ENCODE measurements at places on chromosomes 2 and 18.
A peak's percentile ranks its signal among the peaks of the same experiment; 100 is the strongest.

GRCh38 chr2:69600425-69600824 lies 43.1 kb downstream of the AAK1 start:
- DNase-seq: no peak

- DNase-seq: no peak
These were observed 177.6 kb downstream of the NRXN1 start for GRCh38 chr2:50854381-50854780.

- DNase-seq: no peak
These were observed 39.9 kb downstream of the PRKCE start for GRCh38 chr2:45691171-45691999.

DNA sequence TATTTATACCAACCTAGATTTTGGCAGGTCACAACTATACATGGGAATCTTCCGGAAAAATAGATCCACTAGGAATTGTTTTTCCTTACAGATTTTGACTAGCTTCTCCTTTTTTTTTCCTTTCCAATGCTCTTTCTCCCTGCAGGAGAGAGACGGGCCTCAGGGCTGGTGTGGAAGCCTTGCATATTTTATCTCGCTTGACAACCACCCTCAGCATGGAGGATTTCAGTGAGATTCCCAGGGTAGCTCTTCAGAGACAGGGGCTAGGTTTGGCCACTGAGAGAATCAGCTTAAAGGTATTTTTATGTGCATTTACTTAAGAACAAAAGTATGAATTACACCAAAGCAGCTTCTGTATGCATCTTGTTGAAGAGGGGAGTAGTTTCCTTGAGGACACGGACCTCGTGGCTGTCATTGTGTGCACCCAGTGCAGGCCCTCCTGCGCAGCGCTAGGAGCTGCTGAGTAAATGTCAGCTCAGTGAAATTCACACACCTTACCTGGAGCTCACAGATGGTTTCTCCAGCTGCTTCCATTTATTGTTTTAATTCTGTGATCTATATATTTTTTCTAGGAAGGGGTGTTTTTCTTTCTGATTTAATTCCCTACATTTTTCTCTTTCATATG lies 54.4 kb downstream of the TRAPPC12 start:
- no peak for DNase-seq

DNA sequence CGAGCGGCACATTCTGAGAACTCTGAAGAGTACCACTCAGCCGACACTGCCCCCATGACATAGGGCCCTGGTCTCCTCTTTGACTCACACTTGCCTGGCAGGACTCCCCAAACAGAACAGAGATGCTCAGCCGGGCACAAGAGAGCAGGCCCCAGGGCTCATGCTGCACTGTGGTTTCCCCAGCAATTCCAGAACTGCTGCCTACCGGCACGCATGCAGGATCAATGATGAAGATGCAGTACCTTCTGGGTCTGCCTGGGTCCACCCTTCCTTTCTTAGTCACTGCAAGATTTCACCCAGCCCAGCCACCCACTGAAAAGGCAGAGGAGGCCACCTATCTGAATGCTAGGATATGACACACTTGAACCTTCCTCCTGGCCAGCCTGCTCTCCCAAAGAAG lies 49.4 kb downstream of the BCL11A start:
- no peak for DNase-seq

- DNase-seq: no peak
These were observed 225.3 kb upstream of the PXDN start for GRCh38 chr2:1969701-1970015.

GRCh38 chr18:22515250-22515649 lies 97.5 kb upstream of the CTAGE1 start:
- DNase-seq: no peak

DNA sequence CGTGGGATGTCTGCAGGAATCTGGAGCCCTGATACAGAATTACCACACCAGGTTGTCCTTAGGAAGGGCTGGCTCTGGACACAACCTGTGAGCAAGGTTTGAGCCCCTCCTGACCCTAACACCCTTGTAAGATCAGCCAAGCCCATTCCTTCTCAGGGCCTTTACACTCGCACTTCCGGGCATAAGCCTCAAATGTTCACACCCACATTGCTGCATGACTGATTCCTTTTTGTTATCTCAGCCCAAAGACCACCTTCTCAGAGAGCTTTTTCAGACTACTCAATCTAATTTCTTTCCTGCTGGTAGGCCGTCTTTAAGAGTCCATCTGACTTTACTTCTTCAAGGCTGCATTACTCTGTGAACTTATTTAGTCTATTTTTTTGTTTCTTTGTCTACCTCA lies 464.0 kb upstream of the SPRED2 start:
- no peak for DNase-seq

DNA sequence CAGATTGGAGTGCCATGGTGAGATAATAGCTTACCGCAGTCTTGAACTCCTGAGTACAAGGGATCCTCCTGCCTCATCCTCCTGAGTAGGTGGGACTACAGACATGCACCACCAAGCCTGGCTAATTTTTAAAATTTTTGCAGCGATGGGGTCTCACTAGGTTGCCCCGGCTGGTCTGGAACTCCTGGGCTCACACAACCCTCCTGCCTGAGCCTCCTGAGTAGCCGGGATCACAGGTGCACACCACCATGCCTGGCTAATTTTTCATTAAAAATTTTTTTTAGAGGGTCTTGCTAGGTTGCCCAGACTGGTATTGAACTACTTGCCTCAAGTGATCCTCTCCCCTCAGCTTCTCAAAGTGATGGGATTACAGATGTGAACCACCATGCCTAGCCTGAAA lies 27.8 kb downstream of the RAB31 start:
- DNase-seq: no peak

- DNase-seq: peak; percentile 68
These were observed 1.9 kb upstream of the CFAP53 start for GRCh38 chr18:50268022-50268747.

GRCh38 chr2:88042476-88042875 lies 13.1 kb downstream of the KRCC1 start:
- no peak for DNase-seq

DNA sequence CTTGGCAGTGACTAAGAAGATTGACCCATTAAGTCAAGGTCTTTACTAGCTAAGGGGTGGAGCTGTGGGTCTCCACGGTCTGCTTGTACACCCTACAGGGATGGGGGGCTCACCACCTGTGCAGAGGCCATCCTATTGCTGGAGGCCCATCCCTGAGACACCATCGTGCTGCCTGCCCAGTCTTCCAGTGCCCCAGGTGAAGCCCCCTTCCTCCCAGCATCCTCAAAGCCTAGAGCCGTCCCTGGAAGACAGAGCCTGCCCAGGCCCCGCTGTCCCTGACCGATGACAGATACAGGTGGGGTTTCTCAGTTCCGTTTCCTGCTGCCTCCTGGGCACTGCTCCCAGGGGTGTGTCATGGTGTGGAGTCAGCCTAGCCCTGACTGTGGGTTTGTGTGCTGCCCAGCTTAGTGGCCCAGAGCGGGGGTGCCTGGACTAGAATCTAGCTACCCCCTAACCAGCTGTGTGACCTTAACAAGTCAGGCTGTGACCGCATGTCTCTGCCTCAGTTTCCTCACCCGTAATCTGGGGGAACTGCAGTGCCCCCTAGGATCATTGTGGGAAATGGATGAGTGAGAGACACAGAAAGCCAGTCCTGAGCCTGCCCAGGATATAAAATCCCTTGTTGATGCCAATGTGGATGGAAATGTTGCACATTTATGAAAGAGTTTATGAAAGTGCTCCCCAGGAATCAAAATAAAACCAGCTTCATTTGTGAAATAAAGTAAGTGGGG lies 2.0 kb downstream of the OTOS start:
- no peak for DNase-seq

- no peak for DNase-seq
These were observed 147.7 kb upstream of the HS6ST1 start for GRCh38 chr2:128466376-128466775.

GRCh38 chr2:69175790-69176715 lies 163.1 kb downstream of the ANTXR1 start:
- no peak for DNase-seq

DNA sequence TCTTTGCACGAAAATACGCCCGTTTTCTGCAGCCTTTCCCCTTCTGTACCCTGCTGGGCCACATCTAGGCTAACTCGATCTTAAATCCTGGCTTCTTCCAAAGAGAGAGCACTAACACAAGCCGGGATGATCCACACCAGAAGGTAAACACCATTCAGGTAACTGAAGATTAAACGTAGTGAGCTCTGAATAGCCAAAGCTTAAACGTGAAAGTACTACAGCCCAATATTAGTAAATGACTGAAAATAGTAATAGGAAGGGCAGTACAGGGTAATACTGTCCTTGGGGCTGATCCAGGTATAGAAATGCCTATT lies 422 bp upstream of the MRPL53 start:
- DNase-seq: no peak

DNA sequence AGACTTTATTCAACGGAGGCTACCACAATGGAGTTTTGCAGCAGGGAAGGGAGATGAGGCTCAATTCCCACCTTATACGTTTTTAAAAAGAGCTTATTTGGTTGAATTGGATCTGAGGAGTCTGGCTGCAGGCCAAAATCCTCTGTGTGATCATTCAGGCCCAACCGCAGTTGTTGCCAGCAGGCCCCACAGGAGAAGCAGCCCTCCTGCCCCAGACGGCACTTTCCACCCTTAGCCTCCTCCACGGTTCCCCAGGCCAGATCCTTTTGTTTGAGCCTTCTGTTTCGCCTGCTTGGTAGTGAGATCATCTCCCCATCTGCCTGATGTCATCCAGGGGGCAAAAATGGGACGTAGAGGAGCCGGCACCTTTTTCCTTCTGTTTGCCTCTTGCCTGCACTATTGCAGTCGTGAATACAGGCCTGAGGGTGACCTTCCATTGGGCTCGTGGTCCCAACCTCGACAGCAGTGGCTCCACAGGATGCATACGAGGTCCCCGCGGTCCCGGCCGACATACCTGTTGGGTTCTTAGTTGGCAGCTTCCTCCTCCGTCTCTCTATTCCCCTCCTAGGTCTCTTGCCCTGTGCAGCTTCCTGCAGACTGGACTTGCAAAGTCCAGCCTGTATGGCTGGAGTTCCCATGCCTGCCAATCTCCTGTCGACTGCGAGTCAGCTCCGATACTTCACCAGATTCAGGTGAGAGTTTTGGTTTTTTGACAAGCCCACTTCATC lies 9.3 kb upstream of the GPR35 start:
- DNase-seq: no peak

- no peak for DNase-seq
These were observed 193.2 kb downstream of the INO80D start for GRCh38 chr2:205892665-205893259.

- no peak for DNase-seq
These were observed at the start of gene ATP6V1C2 for GRCh38 chr2:10721396-10722251. TSS of gene ATP6V1C2 (plus strand) at chr2:10721630. CDS start at chr2:10722850, 1,220 bp downstream.

GRCh38 chr2:37629529-37629928 lies 41.9 kb downstream of the CDC42EP3 start:
- DNase-seq: no peak

GRCh38 chr2:191230174-191230573 lies 15.0 kb upstream of the MYO1B start:
- DNase-seq: no peak

GRCh38 chr2:217887841-217888701 lies 114.7 kb downstream of the TNS1 start:
- no peak for DNase-seq

- no peak for DNase-seq
These were observed 1.4 kb upstream of the CCDC85A start for GRCh38 chr2:56182420-56182819.

GRCh38 chr2:240629619-240629967 lies 4.3 kb downstream of the GPR35 start:
- no peak for DNase-seq

DNA sequence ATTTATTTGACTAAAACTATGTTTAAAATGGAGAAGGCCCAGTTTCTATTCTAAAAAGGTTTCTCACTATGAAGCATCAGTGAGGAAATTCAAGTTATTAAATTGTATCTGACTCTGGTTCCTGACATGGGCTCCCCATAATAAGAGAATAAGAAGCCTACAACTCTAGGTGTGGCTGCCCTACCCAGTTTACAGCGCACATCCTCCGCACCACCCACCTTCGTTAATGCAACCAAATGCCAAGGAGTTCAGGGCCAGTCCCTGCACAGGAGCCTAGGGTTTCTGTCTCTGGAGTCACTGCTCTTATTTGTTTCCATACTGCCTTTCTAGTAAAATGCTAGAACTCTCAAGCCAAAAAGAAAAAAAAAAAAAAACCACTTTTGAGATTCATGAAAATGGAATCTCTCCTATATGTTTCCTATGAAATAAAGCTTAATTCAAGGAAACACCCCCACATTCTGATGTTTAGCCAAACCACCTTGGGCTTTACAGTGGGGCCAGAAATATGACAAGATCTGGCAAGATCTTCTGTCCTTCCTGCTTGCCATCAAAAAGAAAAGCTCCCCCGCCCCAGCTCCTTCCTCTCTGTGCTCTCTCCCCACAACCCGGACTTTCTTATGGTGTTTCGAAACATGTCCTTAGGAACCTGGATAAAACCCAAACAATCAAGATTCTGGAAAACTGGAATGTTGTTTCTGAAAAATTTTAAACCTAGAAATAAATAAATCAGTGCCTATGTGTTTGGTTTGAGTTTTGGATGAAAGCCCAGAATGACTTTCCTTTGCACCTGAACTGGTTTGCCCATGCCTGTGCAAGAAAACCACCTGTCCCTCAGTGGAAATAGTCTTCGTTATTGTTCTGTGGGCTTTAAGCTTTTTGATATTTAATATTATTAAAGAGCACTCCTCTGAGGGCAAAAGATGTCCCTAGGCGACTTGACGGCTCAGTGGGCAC lies 136.7 kb downstream of the SP3 start:
- DNase-seq: no peak

DNA sequence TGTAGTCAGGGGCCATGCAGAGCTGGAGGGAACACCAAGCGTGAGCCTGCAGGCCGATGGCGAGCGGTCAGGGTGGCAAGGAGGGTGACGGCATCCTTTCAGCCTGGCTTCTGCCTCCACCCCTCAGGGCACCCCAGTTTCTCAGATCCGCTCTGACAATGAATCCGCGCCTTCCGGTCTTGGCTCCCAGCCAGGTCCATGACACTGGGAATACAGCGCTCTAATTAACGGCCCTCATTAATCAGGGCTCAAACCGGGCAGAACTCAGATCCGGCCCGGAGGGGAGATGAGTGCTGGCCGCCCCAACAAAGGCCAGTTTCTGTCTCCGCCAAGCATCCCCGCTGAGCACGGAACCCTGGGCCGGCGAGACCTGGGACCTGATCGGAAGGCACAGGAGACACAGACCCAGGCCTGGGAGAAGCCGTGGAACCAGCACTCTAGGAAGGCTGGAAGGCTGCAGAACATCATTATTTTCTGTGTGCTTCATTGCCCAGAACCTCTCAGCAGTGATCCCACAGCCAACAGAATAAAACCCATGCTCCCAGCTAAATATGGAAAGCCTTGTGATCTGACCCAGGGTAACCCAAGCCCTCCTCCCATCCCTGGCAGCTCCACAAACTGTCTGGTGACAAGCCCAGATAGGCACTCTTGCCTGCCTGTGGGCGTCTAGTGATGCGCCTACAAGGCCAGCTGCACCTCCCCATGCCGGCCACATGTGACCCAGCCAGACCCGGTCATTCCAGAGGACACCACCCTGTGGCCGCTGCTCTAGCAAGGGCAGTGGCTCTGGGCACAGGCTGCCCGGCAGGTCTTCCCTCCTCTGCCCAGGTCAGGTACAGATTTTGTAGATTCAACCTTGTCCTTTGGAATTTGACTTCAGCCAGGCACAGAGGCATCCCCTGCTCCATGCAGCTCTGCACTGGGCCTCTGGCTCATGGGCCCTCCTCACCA lies 438.7 kb upstream of the MYT1L start:
- DNase-seq: no peak
